Liver (tissue), 10 donors: ENCODE measurements at places on chromosomes 5 and 9.

DNA sequence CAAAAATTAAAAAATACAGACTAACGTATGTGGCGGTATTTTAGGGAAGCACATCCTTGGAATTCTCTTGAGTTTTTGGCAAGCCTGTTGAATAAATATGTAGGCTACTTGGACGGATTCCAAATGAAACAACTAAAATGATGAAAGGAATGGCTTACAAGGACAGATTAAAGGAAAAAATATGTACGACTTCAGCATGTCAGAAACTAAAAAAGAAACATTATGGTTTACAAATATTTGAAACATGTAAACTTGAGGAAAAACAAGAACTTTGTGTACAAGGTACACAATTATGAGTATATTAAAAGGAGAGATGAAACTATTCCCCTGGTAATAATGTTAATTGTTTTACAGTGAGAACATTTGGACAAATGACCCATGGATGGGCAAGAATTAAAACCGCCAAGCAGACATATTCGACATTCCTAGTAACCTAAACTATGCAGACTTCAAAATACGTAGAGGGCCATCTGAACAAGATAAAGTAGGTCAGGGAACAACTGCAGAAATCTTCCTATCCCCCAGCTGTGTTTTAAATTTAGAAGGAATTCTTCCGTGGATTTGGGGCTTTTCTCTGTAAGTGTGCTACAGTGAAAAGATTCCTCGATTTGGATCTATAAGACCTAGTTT, 12.5 kb downstream of the EDIL3 start:
- DNase-seq: no peak

DNA sequence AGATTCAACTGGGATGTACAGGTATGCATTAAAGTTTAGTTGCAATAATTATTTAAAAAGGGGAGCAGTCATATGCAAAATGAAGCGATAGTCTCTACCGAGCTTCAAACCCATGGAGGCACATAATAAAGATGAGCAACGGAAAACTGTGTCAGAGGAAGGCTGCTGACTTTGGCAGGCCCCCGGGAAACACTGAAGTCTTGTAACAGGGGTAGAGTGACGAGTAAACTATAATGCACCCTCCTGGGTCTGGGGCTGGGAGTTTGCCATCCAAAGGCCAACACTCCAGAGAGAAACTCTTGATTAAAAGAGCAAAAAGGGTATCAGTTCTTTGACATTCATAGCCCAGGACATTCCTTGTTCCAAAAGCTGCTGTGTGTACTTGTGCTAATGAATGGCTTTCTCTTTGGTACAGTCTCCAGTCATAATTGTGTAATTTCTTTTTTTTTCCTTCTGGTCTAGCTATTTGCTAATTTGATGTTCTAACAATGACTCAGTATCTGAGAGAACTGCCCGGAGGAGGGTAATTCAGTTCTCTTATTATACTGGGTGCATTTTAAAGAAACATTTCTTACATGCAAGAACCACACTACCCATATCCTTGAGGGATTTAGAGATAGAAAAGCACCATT, 59.2 kb downstream of the TNC start:
- DNase-seq: no peak

- no peak for DNase-seq
Measured at GRCh38 chr9:37946971-37947370, 43.0 kb upstream of the SLC25A51 start.

DNA sequence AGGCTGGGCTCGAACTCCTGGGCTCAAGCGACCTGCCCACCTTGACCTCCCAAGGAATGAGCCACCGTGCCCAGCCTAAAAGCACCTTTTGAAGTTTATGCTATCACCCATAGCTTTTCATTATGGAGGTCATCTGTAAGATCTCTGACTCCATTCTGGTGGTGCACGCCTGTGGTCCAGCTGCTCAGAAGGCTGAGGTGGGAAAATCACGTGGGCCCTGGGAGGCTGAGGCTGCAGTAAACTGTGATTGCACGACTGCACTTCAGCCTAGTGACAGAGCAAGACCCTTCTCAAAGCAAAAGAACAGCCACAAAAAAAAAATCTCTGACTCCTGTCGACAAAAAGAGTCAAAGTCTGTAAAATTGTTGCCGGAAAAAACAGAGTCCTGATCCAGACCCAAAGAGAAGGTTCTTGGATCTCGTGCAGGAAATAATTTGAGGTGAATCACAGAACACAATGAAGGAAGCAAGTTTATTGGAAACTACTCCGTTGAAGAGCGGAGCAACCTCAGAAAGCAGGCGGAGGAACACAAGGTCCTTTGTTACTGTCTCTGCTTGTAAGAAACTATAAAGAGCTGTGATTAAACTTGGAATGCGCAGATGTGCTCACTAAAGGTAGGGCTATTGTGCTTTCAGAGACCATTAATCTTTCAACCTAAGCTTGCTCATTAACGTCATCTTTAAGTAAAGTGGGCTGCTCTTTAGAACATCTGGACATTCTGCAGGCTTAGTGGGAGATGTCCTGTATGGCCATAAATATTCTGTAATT, 2.0 kb upstream of the HAUS6 start:
- no peak for DNase-seq

GRCh38 chr5:170206216-170206615, 26.6 kb upstream of the C5orf58 start:
- DNase-seq: no peak

GRCh38 chr5:74337254-74337983, 303.1 kb downstream of the ENC1 start:
- no peak for DNase-seq

DNA sequence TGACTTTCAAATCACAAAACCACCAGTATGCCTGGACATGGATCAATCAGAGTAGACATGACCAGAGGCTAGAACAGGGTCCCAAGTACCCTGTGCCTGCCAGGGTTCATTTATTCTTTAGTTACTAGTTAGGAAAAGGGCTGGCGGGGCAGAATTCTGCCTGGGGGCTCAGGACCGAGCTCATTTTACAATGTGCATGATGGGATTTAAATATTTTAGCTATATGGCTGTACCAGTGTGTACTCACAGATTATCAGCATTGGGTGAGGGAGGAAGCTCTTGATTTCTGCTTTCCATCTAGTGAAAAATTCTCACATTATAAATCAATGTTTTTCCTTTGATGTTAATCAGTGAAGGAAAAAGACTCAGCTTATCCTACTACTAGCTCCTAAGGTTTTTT, 1511.1 kb downstream of the EFNA5 start:
- no peak for DNase-seq

GRCh38 chr9:99057665-99058625, 47.0 kb upstream of the TGFBR1 start:
- DNase-seq: no peak

- no peak for DNase-seq
Measured at GRCh38 chr9:124834591-124834990, 18.7 kb upstream of the WDR38 start.

DNA sequence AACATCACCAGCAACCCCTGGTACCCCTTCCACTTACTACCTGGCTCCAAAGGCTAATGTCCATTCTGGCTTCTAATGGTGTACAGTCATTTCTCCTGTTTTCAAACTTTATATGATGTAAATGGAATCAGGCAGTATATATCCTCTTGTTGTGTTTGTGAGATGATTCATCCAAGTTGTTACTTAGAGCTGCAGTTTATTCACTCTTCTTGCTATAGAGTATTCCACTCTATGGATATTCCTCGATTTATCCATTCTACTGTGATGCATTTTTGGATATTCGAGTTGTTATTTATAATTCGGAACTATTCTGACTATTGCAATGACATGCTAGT, 32.4 kb downstream of the IRF1 start:
- no peak for DNase-seq

DNA sequence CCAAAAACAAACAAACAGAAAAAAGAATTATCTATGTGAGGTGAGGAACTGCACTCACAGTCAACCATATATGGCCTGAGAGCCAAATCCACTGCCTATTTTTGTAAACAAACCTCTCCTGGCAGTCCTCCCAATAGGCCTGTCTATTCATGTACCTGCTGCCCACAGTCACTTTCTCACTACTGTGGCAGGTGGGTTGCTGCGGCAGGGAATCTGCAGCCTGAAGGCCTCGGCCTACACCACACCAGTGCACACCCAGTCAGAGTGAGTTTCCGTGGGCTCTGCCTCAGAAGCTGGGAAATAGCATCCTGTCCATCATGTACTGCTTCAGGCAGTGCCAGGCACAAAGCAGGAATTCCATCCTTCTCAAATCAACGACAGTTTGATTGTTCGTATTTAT, 82.3 kb downstream of the SPTLC1 start:
- DNase-seq: no peak

DNA sequence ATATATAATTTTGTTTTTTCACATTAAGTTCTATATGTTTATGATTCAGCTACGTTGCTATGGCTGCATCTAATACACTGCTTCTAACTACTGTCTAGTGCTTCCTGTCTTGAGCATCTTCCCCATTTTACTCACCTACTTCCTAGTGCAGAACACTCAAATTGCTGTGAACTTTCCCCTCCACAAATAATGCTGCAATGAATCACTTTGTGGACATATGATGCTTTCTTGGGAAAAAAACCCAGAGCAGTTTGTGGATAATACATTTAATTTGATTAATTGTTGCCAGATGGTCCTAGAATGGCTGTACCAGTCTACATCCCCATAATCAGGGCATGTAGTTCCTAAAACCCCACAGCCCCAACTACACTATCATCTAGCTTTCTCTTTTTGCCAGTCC, 18.5 kb downstream of the CD180 start:
- DNase-seq: no peak

DNA sequence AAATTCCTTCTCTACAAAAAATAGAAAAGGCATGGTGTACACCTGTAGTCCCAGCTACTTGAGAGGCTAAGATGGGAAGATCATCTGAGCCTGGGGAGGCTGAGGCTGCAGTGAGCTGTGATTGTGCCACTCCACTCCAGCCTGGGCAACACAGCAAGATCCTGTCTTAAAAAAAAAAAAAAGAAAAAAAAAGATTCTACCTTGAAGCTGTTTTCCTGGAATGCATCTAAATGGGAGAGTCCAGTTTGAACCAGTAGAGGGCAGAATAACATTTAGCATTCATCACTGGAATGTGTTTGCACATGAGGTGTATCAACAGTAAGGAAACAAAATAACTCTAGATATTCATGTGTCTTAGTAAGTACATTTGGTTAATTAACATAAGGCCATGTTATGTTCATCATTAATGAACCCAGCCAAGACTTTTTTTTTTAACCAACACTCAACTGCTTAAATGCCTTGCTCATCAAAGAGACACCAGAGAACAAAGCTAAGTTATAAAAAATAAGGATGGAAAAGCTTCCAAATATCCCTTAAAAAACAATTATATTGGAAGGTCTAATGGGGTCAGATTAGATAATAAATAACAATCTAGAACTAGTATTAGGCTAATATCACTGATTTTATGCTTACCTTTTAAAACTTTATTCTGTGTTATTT, 16.1 kb downstream of the IFNE start:
- DNase-seq: no peak
